Activated CD4-positive, alpha-beta T cell treated with anti-CD3 and anti-CD28 coated beads, Interleukin-2, amount 50 U/mL, for 4 hours (primary cell): ENCODE measurements at places on chromosomes 5 and 9.

DNA sequence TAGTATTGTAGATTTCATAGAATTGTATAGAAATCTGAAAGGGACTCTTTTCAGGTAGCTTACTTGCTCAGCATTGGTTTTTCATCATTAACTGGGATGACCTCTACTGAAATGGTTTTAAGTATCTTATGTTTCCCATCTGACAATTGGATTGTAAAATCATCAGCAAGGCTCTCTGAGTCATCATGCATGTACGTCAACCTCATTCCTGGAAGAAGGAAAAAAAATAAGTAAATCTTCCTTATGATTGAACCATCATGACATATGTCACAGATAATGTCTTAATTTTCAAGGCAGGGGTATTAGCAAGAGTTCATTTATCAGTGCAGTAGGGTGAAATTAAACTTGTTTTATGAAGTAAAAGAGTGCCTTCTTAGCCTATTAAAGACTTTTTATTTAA lies 74.9 kb upstream of the CER1 start:
- DNase-seq: no peak

- DNase-seq: no peak
These were observed 12.8 kb upstream of the SRP19 start for GRCh38 chr5:112848116-112848811.

DNA sequence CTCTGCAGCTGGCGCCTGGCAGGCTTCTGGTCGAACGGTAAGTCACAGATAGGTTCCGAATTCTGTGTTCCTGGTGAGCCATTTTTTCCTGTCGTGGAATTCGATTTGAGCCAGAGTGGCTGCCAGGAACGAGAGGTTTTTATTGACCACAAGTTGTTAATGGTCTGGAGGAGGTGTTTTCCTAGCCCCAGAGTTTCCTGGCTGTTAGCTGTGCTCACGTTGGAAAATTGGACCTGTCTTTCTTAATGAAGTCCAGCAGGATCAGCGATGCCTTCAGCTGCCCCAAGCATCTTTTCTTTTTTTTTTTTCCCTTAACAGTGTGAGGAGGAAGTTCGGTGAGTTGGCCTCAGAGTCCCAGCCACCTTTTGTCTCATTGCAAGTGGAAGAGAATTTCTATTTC lies 62.9 kb downstream of the COL5A1 start:
- no peak for DNase-seq

- no peak for DNase-seq
These were observed 32.3 kb upstream of the SPATA31E1 start for GRCh38 chr9:87850391-87850790.

GRCh38 chr5:168438349-168438748 lies 47.9 kb upstream of the RARS1 start:
- DNase-seq: no peak

- no peak for DNase-seq
These were observed 5.8 kb upstream of the PLPP1 start for GRCh38 chr5:55540525-55540924.

DNA sequence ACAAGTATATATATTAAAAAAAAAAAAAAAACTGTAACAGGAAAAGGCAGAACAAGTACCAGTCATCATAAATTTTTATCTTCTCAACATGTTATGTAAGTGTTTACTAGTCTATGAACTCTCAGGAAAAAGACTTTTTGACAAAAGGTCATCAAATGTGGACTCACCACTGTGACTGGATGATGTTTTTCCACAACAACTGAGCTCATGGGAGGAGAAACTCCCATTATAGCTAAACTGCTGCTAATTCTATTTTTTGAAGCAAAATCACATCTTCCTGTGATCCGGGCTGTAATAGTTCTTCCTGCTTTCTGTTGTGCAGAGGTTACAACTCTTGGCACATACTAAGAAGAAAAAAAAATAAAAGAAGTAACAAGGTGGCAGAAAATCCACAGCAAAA lies 39.6 kb downstream of the POC5 start:
- DNase-seq: no peak

- peak; percentile 13 for DNase-seq
These were observed 50.2 kb upstream of the RNF38 start for GRCh38 chr9:36450110-36450732.

- no peak for DNase-seq
These were observed 39.2 kb downstream of the TLE4 start for GRCh38 chr9:79610791-79611614.
